Renal cortex interstitium (tissue), 15 donors: ENCODE measurements at places on chromosomes 4 and X. TPM values are rescaled to one million over a fixed set of nuclear protein-coding genes. Genes with fewer than 3 reads are reported as not detected.

GRCh38 chr4:4776335-4776734 lies 83.1 kb upstream of the MSX1 start:
- no peak for DNase-seq

GRCh38 chr4:113404167-113404571 lies 354.7 kb downstream of the ANK2 start:
- no peak for DNase-seq

GRCh38 chr4:87026800-87027495 lies 92.1 kb downstream of the AFF1 start:
- no peak for DNase-seq

GRCh38 chr4:177901786-177902185 lies 459.5 kb upstream of the AGA start:
- DNase-seq: no peak

DNA sequence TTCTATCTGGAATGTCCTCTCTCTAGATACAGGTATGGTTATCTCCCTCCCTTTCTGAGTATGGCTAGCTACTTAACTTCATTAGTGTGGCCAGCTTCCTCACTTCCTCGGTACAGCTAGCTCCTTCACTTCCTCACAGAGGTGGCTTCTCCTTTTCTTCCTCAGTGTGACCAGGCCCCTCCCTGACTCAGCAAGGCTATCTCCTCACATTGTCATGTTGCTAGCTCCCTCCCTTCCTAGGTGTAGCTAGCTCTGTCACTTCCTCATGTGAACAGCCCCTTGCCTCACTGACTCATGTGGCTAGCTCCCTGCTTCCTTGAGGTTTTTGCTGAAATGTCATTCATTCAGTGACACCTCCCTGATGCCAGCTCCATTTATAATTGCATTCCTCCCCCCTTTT lies 67.3 kb upstream of the DDIT4L start:
- DNase-seq: no peak

- no peak for DNase-seq
Measured at GRCh38 chr4:137083571-137084135, 448.6 kb downstream of the PCDH18 start.

GRCh38 chrX:51608126-51608525 lies 10.6 kb downstream of the CENPVL3 start:
- no peak for DNase-seq

- DNase-seq: no peak
Measured at GRCh38 chrX:108020631-108021030, 24.2 kb upstream of the VSIG1 start.

- DNase-seq: no peak
Measured at GRCh38 chr4:149135062-149135461, 680.6 kb downstream of the IQCM start.

DNA sequence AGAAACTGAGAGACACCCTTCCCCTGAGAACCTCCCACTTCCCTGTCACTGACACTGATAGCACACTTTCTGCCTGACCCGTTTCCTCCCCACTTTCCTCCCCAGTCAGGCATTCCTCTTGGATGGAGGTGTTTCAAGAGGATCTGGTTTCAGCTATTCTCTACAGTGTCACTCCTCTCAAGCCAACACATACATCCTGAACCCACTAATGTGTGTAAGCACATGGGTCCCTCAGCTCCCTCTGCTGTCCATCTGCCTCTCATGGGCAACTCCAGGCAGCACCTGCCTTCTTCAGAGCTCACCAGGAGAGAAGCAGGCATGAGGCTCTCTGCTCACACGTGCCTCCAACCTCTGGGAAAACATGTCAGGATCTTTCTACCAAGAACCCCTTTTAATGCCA lies 207.6 kb downstream of the NAF1 start:
- DNase-seq: no peak

- DNase-seq: no peak
Measured at GRCh38 chrX:22186165-22186564, 86.5 kb upstream of the CBLL2 start.

- DNase-seq: no peak
Measured at GRCh38 chr4:83751336-83751949, 215.5 kb downstream of the GPAT3 start.

DNA sequence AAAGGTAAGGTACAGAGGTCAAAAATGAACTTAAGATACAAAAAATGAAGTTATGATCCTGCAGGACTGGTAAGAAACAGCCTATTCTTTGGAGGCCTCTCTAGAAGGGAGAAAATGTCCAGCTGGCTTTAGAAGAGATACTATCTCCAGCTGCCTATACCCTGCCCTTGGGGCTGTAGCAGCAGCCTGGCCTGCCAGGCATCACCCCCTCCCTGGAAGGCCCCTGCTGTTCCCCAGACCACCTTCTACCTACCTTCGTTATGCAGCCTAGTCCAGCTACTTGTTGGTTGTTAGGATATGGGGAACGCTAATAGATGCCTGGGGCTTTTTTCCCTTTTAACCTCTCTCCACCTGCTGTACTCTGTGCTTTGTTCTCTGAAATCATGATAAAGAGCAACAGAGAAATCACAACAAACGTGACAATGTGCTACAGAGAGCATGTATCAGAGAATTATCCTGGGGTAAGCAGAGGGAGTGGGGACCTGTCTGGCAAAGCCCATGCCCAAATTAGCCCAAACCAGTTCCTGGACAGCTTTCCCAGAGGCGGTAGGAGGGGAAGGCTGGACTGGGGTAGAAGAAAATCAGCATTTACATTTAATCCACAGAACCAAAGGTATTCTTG lies 34.5 kb downstream of the FRMD7 start:
- no peak for DNase-seq

DNA sequence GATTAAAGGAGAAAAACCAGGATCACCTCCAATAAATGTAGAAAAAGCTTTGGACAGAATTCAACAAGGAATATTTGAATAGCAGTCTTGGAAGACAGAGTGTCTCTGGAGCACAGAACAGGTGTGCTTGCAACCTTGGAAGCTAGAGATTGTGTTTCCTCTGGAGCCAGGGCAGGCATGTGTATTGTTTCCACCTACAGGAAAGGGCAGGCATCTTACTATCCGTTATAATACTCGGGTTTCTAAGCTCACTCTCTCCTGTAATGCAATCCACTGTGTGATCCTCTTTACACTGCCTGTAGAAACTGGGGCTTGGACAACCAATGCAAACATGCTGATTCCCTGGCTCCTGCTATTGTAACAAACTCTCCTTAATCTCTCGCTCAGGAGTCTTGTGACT lies 14.4 kb downstream of the CCDC110 start:
- no peak for DNase-seq

DNA sequence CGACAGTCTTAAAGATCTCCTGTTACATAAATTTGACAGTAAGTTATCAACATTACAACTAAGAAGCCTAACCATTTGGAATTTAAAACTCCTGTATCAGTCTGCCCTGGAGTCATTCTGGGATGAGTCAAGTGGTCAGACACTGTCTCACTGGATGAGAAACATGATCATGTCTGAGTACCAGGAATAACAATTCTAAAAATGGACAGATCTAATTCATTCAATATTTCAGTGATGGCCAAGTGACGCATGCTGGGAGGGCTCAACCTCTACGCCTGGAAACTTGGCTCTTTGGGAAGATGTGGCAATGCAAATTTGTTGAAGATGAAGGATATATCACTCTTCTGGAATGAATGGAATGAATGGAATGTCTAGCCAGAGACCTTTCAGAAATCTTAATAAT lies 1427.2 kb downstream of the STIM2 start:
- no peak for DNase-seq

Gene LONRF3
- polyA plus RNA-seq: 1.00 TPM

Gene ARHGAP24
- 101 TPM for polyA plus RNA-seq

Gene TLR1
- polyA plus RNA-seq: 3.6 TPM

Gene REELD1
- 0.98 TPM for polyA plus RNA-seq

Gene NUDT10
- polyA plus RNA-seq: 12.8 TPM

Gene NAP1L5
- 13.8 TPM for polyA plus RNA-seq

Gene PDZD4
- polyA plus RNA-seq: 7.2 TPM
